ENCODE measurements at places on chromosomes 3 and 15. TPM values are rescaled to one million over a fixed set of nuclear protein-coding genes. Genes with fewer than 3 reads are reported as not detected.

The CHRM5 gene
- not detected for total RNA-seq

The MAGI1 gene
- total RNA-seq: 10.2 TPM

The CDHR4 gene
- total RNA-seq: not detected

The SAMMSON gene
- not detected for total RNA-seq

The IL16 gene
- 2.1 TPM for total RNA-seq

The CLEC3B gene
- total RNA-seq: not detected

The GNAT1 gene
- not detected for total RNA-seq

The FANCD2OS gene
- total RNA-seq: not detected

The ROPN1B gene
- total RNA-seq: not detected

The ZIC4 gene
- total RNA-seq: not detected

The CGNL1 gene
- total RNA-seq: 2.5 TPM

The SST gene
- not detected for total RNA-seq

The TPRG1 gene
- not detected for total RNA-seq

The FYTTD1 gene
- 48.7 TPM for total RNA-seq

The ATG3 gene
- total RNA-seq: 61.7 TPM

The SGO1 gene
- total RNA-seq: 11.8 TPM

The RARRES1 gene
- 5.1 TPM for total RNA-seq

The SLC28A1 gene
- not detected for total RNA-seq

The ZNF35 gene
- 12.9 TPM for total RNA-seq

The MYLK gene
- total RNA-seq: 92.5 TPM

The CLSTN2 gene
- 0.05 TPM for total RNA-seq

The ATP10A gene
- total RNA-seq: not detected

The TMEM212 gene
- total RNA-seq: not detected

Data from mammary microvascular endothelial cell (primary cell).